ENCODE measurements at places on chromosomes 13 and 19. TPM values are rescaled to one million over a fixed set of nuclear protein-coding genes. Genes with fewer than 3 reads are reported as not detected.
A peak's percentile ranks its signal among the peaks of the same experiment; 100 is the strongest.

GRCh38 chr19:29371251-29372090, 154.3 kb upstream of the VSTM2B start:
- no peak for DNase-seq
- no peak overlapping the region for H3K4me3 ChIP-seq
- H3K27ac ChIP-seq: no peak overlapping the region
- no peaks in the 10 kb centered on the region for H3K36me3 ChIP-seq
- H3K27me3 ChIP-seq: no peaks in the 10 kb centered on the region

DNA sequence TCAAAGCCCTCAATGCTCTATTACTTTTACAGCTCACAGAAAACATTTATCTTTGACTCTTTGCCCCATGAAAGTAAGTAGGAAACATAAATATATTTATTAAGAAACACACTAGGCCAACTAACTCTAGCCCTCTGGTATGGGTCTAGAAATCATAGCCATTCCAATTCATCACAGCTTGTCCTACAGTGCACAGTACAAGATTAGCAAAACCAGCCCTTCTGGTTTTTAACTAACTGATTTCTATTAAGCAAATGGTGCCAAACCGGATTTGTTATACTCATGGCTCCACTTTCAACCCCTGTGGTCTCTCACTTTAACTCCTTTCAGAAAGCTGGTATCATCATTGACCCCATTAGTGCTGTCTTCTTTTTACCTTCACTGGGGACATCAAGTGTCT, 5.6 kb upstream of the LRRC63 start:
- no peaks in the 10 kb centered on the region for H3K36me3 ChIP-seq
- H3K27me3 ChIP-seq: peaks cover 15% of the 10 kb centered on the region
- no peak overlapping the region for H3K4me3 ChIP-seq
- H3K4me1 ChIP-seq: no peaks in the 10 kb centered on the region
- DNase-seq: no peak

DNA sequence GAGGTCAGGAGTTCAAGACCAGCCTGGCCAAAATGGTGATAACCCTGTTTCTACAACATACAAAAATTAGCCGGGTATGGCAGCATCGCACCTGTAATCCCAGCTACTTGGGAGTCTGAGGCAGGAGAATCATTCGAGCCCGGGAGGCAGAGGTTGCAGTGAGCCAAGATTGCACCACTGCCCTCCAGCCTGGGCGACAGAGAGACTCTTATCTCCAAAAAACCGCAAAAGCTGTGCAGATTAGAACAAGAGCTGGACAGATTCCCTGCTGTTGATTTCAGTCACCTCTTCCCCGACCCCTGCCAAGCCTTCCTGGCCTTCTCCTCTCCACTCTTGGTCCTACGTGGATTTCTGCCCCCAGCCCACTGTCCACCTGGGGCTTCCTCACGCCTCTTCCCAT, 8.3 kb downstream of the CAMSAP3 start:
- H3K4me3 ChIP-seq: no peak overlapping the region
- H3K4me1 ChIP-seq: no peaks in the 10 kb centered on the region
- no peak for DNase-seq
- H3K27me3 ChIP-seq: peaks cover 37% of the 10 kb centered on the region
- H3K27ac ChIP-seq: no peak overlapping the region

- no peak overlapping the region for H3K4me3 ChIP-seq
- no peak overlapping the region for H3K27ac ChIP-seq
- no peaks in the 10 kb centered on the region for H3K36me3 ChIP-seq
- DNase-seq: no peak
These were observed 1.1 kb upstream of the NDFIP2 start for GRCh38 chr13:79479882-79480281.

- no peak for DNase-seq
- H3K4me1 ChIP-seq: no peaks in the 10 kb centered on the region
- H3K36me3 ChIP-seq: no peaks in the 10 kb centered on the region
These were observed 18.3 kb downstream of the MAST1 start for GRCh38 chr19:12856653-12857052.

DNA sequence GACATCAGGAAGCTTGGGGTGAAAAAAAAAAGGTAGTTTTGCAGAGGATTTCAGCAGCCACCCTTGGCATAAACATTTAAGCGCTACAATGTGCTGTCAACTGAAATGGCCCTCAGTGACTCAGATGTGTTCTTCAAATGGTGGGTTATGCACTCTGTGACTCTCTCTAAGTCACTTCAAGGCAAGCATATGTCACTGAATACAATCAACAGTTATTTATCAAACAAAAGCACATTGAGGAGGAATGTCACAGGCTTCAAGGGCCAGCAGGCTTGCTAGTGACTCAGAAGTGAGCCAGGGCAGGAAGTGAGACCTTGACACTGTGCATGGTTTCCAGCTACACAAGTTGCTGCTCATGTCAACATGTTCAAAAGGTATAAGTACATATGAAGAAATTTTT, 523.7 kb upstream of the HTR2A start:
- no peak overlapping the region for H3K27ac ChIP-seq
- no peaks in the 10 kb centered on the region for H3K27me3 ChIP-seq
- no peak for DNase-seq
- no peaks in the 10 kb centered on the region for H3K36me3 ChIP-seq
- no peaks in the 10 kb centered on the region for H3K4me1 ChIP-seq

DNA sequence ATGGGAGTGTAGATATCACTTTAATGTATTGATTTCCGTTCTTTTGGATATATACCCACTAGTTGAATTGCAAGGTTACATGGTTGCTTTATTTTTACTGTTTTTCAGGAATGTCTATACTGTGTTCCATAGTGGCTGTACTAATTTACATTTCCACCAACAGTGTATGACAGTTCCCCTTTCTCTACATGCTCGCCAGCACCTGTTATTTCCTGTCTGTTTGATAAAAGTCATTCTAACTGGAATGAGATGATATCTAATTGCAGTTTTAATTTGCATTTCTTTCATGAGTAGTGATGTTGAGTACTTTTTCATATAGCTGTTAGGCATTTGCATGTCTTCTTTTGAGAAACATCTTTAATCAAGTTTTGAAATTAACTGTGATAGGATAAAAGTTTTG, 818.6 kb downstream of the SLITRK6 start:
- H3K4me3 ChIP-seq: no peak overlapping the region
- DNase-seq: no peak
- H3K36me3 ChIP-seq: no peaks in the 10 kb centered on the region
- H3K27ac ChIP-seq: no peak overlapping the region
- H3K4me1 ChIP-seq: no peaks in the 10 kb centered on the region

DNA sequence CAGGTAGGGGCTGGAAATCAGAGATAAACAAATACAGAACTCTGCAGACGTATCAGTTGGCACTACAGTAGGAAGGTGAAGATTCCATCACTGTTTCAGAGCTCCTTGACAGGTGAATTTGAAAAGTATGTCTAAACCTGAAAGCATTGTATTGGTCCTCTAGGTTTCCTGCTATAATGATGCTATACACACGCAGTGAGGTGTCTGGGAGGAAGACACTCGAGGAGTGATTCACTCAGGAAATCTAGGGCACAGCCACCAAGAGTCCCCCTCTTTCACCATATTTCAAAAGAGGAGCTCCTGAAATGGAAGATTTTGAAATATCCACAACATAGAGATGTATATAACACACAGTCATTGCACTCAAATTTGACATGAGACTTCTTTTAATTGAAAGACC, 331.0 kb upstream of the DACH1 start:
- H3K4me1 ChIP-seq: no peaks in the 10 kb centered on the region
- no peak overlapping the region for H3K4me3 ChIP-seq
- no peak for DNase-seq
- H3K27ac ChIP-seq: no peak overlapping the region

DNA sequence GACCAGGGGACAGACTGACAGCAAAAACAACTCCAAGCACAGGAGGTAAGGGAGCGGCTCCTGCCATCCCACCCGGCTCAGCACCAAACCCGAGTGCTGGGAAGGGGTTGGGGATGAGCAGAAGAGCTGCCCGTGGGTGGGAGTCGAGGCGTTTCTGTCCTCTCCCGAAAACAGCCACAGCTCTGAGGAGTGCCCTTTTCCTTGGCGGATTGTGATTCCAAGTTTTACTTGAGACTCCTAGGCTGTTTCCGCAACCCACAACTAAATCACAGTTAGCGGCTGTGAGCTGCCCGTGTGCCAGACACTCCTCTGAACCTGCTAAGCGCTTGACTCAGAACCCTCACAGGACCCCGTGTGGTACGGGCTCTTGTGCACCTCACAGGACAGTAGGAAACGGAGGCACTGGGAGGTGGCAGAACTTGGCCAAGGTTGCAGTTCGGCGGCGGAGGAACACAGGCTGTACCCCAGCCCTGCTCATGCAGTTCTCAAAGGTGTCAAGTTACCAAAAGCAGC, 21.4 kb downstream of the CFAP97D2 start:
- no peaks in the 10 kb centered on the region for H3K4me1 ChIP-seq
- no peak overlapping the region for H3K27ac ChIP-seq
- H3K27me3 ChIP-seq: peaks cover 19% of the 10 kb centered on the region
- H3K4me3 ChIP-seq: no peak overlapping the region
- no peaks in the 10 kb centered on the region for H3K36me3 ChIP-seq
- no peak for DNase-seq

- H3K27me3 ChIP-seq: no peaks in the 10 kb centered on the region
- no peaks in the 10 kb centered on the region for H3K4me1 ChIP-seq
- no peak for DNase-seq
- H3K36me3 ChIP-seq: no peaks in the 10 kb centered on the region
- no peak overlapping the region for H3K4me3 ChIP-seq
- H3K27ac ChIP-seq: no peak overlapping the region
These were observed 188.8 kb upstream of the SPRY2 start for GRCh38 chr13:80529734-80530133.

- peaks cover 14% of the 10 kb centered on the region for H3K4me1 ChIP-seq
- no peak overlapping the region for H3K4me3 ChIP-seq
- no peak overlapping the region for H3K27ac ChIP-seq
- no peak for DNase-seq
- no peaks in the 10 kb centered on the region for H3K36me3 ChIP-seq
These were observed 95.9 kb downstream of the COL4A1 start for GRCh38 chr13:110211046-110211445.

DNA sequence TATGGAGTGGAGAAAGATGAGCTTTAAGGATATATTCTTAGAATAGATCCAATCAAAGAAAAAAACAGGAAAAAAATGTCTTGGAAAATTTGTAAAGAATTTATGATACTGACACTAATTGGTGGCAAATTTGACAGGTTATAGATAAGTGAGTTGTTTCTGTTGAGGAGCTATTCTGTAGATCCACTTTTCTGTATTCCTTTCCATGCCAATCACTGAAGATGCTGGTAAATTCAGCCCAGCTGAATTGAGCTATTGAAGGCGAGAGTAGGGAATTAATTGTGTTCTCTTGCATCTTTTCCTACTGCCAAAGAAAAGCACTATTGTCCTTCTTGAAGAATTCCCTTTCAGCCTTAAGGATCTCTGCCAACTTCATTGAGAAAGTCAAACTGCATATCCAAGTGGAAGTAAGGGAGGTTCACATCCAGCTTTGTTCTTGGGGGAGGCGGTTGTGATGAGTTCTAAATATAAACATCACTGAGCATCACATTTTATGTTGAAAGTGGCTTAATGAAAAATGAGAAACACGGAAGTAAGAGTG, 113.1 kb downstream of the PCDH9 start:
- no peaks in the 10 kb centered on the region for H3K36me3 ChIP-seq
- H3K4me3 ChIP-seq: no peak overlapping the region
- DNase-seq: no peak
- no peak overlapping the region for H3K27ac ChIP-seq
- no peaks in the 10 kb centered on the region for H3K4me1 ChIP-seq

DNA sequence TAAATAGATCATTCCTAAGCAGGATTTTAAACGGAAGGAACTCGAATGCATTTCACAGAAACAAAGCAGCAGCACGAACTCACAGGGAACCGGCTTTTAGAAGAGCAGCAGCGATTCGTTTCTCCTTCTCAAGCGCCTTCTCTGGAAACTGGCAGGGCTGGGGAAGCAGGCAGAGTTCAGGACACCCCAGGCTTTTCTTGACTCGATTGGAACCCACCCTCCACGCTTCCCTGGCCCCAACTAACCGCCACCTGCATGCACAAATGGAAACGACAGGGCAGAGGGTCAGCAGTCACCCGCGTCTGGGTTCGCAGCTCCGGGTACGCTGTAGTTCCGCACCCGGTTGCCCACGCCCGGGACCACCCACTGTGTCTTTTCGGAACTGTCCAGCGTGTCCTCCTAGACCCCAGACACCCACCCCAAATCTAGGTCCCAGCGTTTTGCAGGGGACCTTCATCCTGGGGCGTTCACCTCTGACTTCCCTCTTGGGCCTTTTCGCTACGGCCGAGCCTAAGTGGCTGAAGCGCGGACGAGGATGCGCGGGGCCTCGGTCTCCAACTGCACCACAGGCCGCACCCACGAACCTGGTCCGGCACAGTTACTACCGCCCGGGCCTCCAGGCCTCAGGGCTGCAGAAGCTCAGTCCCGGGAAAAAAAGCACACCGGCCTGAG, 500 bp downstream of the ZFP30 start:
- peak overlapping the region; percentile 93 for H3K27ac ChIP-seq
- H3K4me3 ChIP-seq: peak overlapping the region; percentile 90
- H3K4me1 ChIP-seq: peaks cover 28% of the 10 kb centered on the region
- H3K27me3 ChIP-seq: no peaks in the 10 kb centered on the region
- DNase-seq: no peak

- H3K4me3 ChIP-seq: no peak overlapping the region
- no peaks in the 10 kb centered on the region for H3K27me3 ChIP-seq
- H3K4me1 ChIP-seq: no peaks in the 10 kb centered on the region
- no peaks in the 10 kb centered on the region for H3K36me3 ChIP-seq
- no peak overlapping the region for H3K27ac ChIP-seq
These were observed 51.8 kb upstream of the FREM2 start for GRCh38 chr13:38635030-38635429.

DNA sequence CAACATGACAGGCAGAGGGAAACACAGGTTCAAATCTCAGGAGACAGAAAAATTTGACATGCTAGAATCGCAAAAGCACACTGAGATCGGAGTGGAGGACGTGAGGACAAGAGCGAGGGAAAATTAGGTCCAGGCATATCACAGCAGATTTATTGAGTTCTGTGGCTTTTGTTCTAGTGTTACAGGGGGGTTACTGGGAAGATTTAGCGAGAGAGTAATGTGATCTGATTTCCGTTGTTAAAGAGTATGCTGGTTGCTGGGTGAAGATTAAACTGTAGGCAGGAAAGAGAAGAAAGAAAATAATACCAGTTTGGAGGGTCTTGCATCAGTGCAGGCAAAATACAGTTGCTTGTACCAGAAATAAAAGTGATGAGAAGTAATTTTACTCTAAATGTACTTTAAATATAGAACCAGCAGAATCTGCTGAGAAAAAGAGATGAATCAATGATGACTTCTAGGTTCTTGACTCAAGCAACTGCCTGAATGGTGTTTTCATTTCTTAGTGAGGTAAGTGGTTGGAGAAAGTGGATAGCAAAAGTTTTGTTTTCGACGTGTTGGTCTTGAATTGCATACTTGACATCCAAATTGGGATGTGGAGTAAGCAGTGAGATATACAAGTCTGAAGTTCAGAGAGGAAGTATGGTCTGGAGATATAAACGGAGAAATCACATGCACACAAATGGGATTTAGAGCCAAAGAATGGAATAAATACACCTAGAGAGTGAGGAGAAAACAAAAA, 35.7 kb downstream of the UFM1 start:
- peaks cover 7% of the 10 kb centered on the region for H3K4me1 ChIP-seq
- H3K36me3 ChIP-seq: no peaks in the 10 kb centered on the region
- no peaks in the 10 kb centered on the region for H3K27me3 ChIP-seq
- H3K27ac ChIP-seq: no peak overlapping the region
- H3K4me3 ChIP-seq: no peak overlapping the region

GRCh38 chr13:113360446-113360845, 3.5 kb downstream of the GRTP1 start:
- H3K4me1 ChIP-seq: peaks cover 10% of the 10 kb centered on the region
- no peak for DNase-seq
- H3K4me3 ChIP-seq: no peak overlapping the region

The IFNL1 gene
- not detected for total RNA-seq

The SARS2 gene
- total RNA-seq: 16.2 TPM

The CNN2 gene
- 33.0 TPM for total RNA-seq

The DPRX gene
- total RNA-seq: not detected

The ZNF382 gene
- total RNA-seq: 17.7 TPM

The AZU1 gene
- total RNA-seq: not detected

The DLL3 gene
- not detected for total RNA-seq

The STAP2 gene
- total RNA-seq: 3.7 TPM

Data from heart right ventricle (tissue), 16 donors.